ENCODE measurements at places on chromosomes 7 and 10. TPM values are rescaled to one million over a fixed set of nuclear protein-coding genes. Genes with fewer than 3 reads are reported as not detected.
A peak's percentile ranks its signal among the peaks of the same experiment; 100 is the strongest.

The KIAA1549 gene
- 1.1 TPM for polyA plus RNA-seq

The CPA2 gene
- polyA plus RNA-seq: 0.48 TPM

The OR6B1 gene
- polyA plus RNA-seq: not detected

The DDIT4 gene
- 285 TPM for polyA plus RNA-seq

The PGAM2 gene
- polyA plus RNA-seq: not detected

GRCh38 chr7:115356139-115356746 is 434.3 kb downstream of the MDFIC start:
- no peak for DNase-seq

- no peak for DNase-seq
Observed at GRCh38 chr10:63421591-63421990, 44.2 kb downstream of the JMJD1C start.

GRCh38 chr10:127033216-127034033 is 128.2 kb downstream of the DOCK1 start:
- no peak for DNase-seq

DNA sequence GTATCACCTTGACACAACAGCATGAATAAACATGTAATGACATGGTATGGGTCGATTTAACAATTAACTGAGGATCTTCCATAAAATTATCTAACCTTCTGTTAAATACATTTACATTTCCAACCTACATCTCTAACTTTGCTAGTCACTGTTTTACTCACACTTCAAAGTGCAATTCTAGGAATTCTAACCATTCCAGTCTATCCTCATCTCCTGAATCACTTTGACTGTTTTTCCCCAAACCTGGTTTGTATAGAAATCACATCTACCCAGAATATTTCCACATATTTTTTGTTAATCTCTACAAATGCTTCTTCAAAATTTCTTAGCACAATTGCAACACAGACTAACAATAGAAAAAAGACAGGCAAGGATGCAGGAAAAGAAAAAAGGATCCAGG is 6.2 kb downstream of the ABI1 start:
- peak; percentile 18 for DNase-seq

GRCh38 chr7:139049936-139050335 is 14.1 kb upstream of the ZC3HAV1L start:
- no peak for DNase-seq

The GPRIN2 gene
- 0.47 TPM for polyA plus RNA-seq

The NSUN5 gene
- polyA plus RNA-seq: 40.4 TPM

The SPACDR gene
- polyA plus RNA-seq: 1.1 TPM
